ENCODE measurements at places on chromosomes 4 and X. TPM values are rescaled to one million over a fixed set of nuclear protein-coding genes. Genes with fewer than 3 reads are reported as not detected.

GRCh38 chr4:80144676-80145470 is 52.4 kb upstream of the PRDM8 start:
- no peak for DNase-seq

DNA sequence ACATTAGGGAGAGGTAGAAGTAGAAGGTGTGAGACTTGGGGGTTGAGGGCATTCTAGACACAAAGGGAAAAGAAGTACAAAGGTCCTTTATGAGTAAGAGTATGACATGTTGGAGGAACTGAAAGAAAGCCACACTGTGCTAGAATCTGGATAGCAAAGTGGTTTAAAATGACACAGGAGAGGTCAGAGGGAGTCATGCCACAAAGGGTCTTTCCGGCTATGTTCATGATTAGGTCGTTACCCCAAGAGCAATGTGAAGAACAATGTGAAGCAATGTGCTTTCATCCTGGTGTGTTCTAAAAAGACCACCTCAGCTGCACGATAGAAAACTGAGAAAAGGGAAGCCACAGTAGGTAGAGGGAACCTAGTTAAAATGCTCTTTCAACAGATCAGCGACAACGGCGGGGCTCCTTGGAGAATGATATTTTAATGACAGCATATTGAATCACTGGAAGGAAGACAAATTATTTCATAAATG is 29.2 kb downstream of the SMIM14 start:
- DNase-seq = no peak

AKAP17A gene
- 157 TPM for total RNA-seq

FAM47A gene
- not detected for total RNA-seq

INTU gene
- 0.60 TPM for total RNA-seq

All from naive thymus-derived CD8-positive, alpha-beta T cell (primary cell).